ENCODE measurements at places on chromosomes 7 and 10.

DNA sequence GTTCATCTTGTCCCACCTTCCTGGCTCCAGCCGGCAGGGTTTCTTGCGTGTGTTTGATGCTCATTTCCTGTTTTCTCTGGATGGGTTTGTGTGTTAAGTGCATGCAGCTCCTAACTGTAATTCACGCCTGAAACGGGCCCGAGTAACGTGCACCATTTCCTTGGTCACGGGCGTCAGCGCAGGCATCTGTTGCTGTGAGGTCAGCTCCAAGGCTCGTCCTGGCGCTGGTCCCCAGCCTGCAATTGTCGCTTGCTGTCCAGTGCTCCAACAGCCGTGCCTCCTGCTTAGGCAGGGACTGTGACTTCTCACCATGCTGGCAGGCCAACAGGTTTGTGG lies 201.1 kb downstream of the GLRX3 start:
- no peak for DNase-seq

GRCh38 chr7:107813524-107813923 lies 10.5 kb upstream of the SLC26A3 start:
- DNase-seq: no peak

- DNase-seq: no peak
Observed at GRCh38 chr10:28947171-28947570, 269.9 kb downstream of the BAMBI start.

DNA sequence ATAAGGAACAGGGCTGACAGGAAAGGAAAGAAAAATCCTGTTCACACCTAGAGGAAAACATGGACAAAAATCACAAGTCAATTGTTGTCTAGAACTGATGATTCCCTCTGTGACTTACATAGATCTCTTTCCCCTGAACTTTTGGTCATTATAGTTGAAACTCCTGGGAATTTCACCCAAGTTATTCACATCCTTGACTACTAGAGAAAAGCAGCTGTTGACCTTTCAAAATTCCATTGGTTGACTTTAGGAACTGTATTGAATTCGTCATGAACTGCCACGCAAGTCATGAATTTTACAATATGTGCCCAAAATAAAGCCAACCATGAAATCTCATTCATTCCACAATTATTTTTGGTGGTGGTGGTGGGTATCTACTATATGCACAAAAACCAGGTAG lies 104.3 kb downstream of the UBE2H start:
- DNase-seq: no peak

GRCh38 chr10:21978191-21978862 lies 25.2 kb downstream of the DNAJC1 start:
- no peak for DNase-seq

DNA sequence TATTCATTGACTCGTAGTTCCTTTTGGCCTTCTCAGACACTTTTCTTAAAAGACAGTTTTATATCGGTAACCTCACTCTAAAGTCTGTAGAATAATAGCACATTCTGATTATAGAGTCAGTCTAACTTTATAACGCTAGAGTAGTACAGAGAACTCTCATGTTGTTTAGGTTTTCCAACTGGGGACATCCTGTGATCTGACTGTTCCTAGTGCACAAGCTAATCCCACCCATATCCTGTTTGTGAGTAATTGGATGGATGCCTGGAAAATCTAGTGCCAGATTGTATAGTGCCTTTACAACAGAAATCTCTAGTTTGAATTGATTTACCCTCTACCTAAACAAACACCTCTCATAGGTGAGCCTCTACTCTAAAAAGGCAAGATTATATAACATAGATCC lies 107.4 kb downstream of the ZEB1 start:
- no peak for DNase-seq

GRCh38 chr10:60235001-60235400 lies 154.7 kb downstream of the ANK3 start:
- peak; percentile 71 for DNase-seq

Measured in brain (organoid and tissue), 16 donors.